Mesothelial cell of epicardium (in vitro differentiated cells): ENCODE measurements at places on chromosomes 1 and 21. TPM values are rescaled to one million over a fixed set of nuclear protein-coding genes. Genes with fewer than 3 reads are reported as not detected.

DNA sequence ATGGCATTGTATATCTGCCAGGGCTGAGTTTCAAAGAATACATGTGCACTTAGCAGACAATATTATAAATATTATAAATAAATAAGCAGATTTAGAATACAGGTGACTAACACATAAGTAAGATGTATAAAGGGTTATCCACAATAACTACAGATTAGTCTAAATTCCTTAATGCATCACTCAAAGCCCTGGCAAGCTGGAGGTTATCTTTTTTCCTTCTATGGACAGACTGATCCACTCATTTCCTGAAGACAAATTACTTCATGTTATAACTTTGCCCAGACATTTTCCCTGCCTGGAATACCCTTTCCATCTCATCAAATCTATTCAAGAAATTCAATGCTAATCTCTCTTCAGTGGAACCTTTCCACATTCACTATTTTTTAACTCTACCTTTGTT, 38.8 kb downstream of the LUZP1 start:
- DNase-seq: no peak

Gene CD34
- 1.2 to 1.6 TPM (median 1.2 TPM) in 3 replicates for total RNA-seq

- DNase-seq: no peak
These were observed 98.7 kb downstream of the CRYAA start for GRCh38 chr21:43267391-43268085.

Gene BRDT
- not detected in 3 replicates for total RNA-seq

GRCh38 chr1:41503538-41504113, 19.1 kb upstream of the EDN2 start:
- DNase-seq: no peak

DNA sequence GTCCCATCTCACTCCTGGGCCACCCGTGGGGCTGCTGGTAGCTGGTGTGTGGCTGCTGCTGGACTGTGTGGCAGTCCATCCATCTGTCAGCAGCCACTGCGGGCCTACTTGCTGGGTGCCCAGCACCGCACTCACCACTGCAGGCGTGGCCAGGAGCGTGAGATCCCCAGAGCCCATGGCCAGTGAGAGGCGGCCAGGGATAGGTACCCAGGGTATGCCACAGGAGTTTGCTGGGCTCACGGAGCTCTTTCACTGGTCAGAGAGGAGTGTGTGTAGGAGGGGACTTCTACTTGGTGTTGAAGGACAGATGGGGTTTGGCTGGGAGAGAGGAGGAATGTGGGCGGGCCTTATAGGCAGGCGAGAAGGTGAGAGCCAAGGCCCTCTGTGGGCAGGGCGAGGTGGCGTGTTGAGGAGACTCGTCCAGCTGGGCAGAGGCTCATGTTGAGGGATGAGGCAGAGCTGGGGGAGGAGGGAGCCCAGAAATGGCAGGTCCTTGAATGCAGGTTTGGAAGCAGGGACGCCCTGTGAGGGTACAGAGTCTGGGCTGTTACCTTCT, 15.0 kb downstream of the QSOX1 start:
- DNase-seq: no peak

DNA sequence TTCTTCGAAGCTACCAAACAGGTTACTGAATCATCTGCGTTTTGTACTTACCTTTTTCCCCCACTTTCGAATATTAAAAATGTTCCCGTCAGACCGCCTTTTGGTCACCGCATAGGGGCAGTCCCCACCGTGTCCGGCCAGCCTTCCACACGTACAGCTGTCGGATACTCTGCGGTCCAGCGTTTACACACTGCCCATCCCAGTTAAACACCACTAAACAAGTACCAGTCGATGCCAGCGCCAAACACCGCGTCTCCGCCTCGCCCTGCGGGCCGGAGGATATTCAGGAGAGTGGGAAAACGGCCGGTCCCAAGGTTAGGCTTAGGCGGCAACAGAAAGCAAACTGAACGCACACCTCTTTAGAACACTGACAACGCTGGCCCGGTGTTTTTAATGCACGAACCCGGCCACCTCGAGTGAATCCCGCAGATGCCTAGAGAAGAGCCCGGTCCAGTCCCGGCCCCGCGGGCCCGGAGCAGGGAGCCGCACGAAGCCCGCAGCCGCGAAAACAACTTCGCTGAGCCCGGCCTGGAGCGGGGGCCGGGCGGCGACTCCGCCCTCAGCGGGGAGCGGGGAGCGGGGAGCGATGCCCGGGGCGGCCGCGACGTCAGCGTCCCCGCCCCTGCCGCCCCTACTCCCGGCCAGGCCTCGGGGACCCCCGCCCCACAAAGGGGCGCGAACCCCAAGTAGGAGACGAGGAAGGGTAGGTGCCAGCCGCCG, 730 bp upstream of the PHF13 start:
- DNase-seq: peak; percentile 61

Gene CR1
- total RNA-seq: 0.09 to 0.16 TPM (median 0.09 TPM) in 3 replicates
